ENCODE measurements at places on chromosomes 6 and 20. TPM values are rescaled to one million over a fixed set of nuclear protein-coding genes. Genes with fewer than 3 reads are reported as not detected.

The RBM39 gene
- 478 TPM for total RNA-seq

The ISM1 gene
- 3.0 TPM for total RNA-seq

The GABRR1 gene
- total RNA-seq, result not detected

The CRIP3 gene
- total RNA-seq, result 0.62 TPM

The FUT9 gene
- not detected for total RNA-seq

The CDSN gene
- total RNA-seq, result not detected

The SNAP25 gene
- not detected for total RNA-seq

The HS3ST5 gene
- total RNA-seq, result not detected

The EEF1A2 gene
- total RNA-seq, result 0.26 TPM

The DPPA5 gene
- total RNA-seq, result not detected

The ADGRF5 gene
- not detected for total RNA-seq

The REV3L gene
- total RNA-seq, result 23.0 TPM

The AARS2 gene
- 23.0 TPM for total RNA-seq

The TINAG gene
- not detected for total RNA-seq

The ACTL10 gene
- 4.9 TPM for total RNA-seq

The F13A1 gene
- 0.25 TPM for total RNA-seq

The FUCA2 gene
- total RNA-seq, result 12.1 TPM

The KHDC1L gene
- total RNA-seq, result not detected

The C20orf141 gene
- total RNA-seq, result not detected

The RAB5IF gene
- total RNA-seq, result 73.1 TPM

The FANCE gene
- total RNA-seq, result 14.9 TPM

The L3MBTL3 gene
- 39.7 TPM for total RNA-seq

The PNLDC1 gene
- 0.96 TPM for total RNA-seq

The MATN4 gene
- 0.30 TPM for total RNA-seq

The OPRM1 gene
- not detected for total RNA-seq

The ECT2L gene
- total RNA-seq, result not detected

The SMLR1 gene
- total RNA-seq, result not detected

The SLC26A8 gene
- total RNA-seq, result not detected

The C6orf163 gene
- total RNA-seq, result 3.4 TPM

The OR12D3 gene
- total RNA-seq, result not detected

The TCF15 gene
- not detected for total RNA-seq

The LAMA5 gene
- total RNA-seq, result 0.54 TPM

The SNHG17 gene
- total RNA-seq, result 70.9 TPM

The TFEB gene
- 17.6 TPM for total RNA-seq

The IL17A gene
- not detected for total RNA-seq

The HLA-DQA2 gene
- total RNA-seq, result not detected

The HLA-DPA1 gene
- total RNA-seq, result 39.8 TPM

The ATP6V1G2 gene
- 5.5 TPM for total RNA-seq

The BPIFB4 gene
- not detected for total RNA-seq

The VTA1 gene
- 41.7 TPM for total RNA-seq

The BCAS1 gene
- not detected for total RNA-seq

The LIME1 gene
- 159 TPM for total RNA-seq

The LTB gene
- total RNA-seq, result 431 TPM

The APOBEC2 gene
- total RNA-seq, result not detected

The COL21A1 gene
- total RNA-seq, result not detected

The SCGN gene
- total RNA-seq, result not detected

The OLIG3 gene
- not detected for total RNA-seq

The L3MBTL1 gene
- 13.7 TPM for total RNA-seq

The HCRTR2 gene
- total RNA-seq, result not detected

The LGSN gene
- 0.17 TPM for total RNA-seq

The GPR6 gene
- total RNA-seq, result not detected
